ENCODE measurements at places on chromosomes 1 and 21.

DNA sequence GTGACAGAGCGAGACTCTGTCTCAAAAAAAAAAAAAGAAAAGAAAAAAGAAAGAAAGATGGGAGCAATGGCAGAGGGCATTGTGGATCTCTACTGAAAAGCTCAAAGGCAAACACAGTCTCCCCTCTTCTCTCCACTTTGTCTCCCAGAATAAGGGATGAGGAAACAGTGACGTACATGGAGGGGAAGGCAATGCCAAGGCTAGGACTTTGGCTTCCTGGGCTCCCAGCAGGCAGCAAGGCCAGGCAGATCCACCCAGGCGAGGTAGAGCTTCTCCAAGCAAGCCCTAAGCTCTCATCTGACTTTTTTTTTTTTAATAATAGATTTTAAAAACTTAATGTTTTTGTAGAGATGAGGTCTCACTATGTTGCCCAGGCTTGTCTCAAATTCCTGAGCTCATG, 4.6 kb downstream of the ARHGEF2 start:
- DNase-seq, result no peak

GRCh38 chr1:226027538-226028217, 28.5 kb upstream of the SDE2 start:
- no peak for DNase-seq

- no peak for DNase-seq
These were observed 13.9 kb downstream of the OR14I1 start for GRCh38 chr1:248688527-248689298.

GRCh38 chr1:147163019-147163418, 9.3 kb downstream of the PRKAB2 start:
- no peak for DNase-seq

- DNase-seq, result no peak
These were observed 1.2 kb downstream of the RERE start for GRCh38 chr1:8816264-8816663.

DNA sequence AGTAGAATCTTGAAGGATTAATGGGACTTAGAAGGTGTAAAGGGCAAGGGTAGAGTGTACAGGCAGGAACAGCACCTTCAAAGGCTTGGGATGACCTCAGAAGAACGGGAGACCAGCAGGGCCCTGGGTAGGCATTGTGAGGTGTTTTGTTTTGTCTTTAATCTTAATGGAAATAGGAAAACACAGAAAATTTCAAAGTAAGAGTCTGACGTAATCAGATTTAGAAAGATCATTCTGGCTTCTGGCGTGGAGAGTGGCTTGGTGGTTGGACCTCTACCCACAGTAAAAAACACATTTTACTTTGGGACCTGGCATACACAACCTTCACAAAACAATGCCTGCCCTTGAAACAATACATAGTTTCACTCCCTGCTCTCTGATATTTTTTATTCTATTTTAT, 4.1 kb downstream of the MOV10 start:
- no peak for DNase-seq

DNA sequence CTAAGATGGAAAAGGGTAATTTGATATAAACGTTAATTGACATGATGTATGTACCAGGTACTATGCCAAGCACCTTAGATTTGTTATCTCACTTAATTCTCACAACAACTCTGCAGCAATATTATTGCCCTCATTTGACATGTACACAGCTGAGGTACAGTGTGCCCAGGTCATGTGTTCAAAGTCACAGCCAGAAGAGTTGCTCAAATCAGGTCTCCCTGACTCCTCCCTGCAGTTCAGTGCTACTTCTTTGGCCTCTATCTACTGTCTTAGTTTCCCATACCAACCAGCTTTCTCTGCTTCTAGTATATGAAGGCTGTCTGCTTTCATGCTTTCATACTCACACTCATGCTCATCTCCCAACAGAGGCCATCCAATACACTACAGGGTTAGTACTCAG, 15.1 kb downstream of the TBX15 start:
- no peak for DNase-seq

GRCh38 chr1:186671136-186671825, 8.9 kb downstream of the PTGS2 start:
- no peak for DNase-seq

- no peak for DNase-seq
These were observed 214.9 kb downstream of the TOMM20 start for GRCh38 chr1:234913771-234914170.

- no peak for DNase-seq
These were observed 187.8 kb downstream of the ZSCAN20 start for GRCh38 chr1:33660244-33660643.

Measured in nucleus accumbens (tissue), 56 donors.